CD4-positive, alpha-beta T cell treated with Interleukin-15 for 4 hours (primary cell): ENCODE measurements at places on chromosomes 1 and 21.
A peak's percentile ranks its signal among the peaks of the same experiment; 100 is the strongest.

DNA sequence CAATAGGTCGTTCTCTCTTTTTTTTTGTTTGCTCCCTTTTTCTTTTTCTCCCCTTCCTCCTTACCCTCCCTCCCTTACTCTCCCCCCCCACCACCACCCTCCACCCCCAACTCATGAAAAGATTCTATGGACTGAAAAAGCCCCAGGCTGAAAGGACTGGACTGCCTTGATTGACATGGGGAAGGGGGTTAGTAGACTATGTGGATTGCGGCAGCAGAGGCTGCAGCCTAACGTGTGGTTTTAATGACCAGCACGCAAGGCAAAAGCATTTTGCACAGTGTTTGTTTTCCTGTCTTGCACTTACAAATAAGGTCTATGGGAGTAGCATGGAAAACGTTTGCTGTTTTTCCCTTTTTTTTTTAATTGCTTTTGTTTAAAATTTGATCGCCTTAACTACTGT lies 5.5 kb downstream of the ZBTB18 start:
- no peak for DNase-seq

- DNase-seq: no peak
These were observed 41.3 kb downstream of the PLPPR4 start for GRCh38 chr1:99305626-99306025.

DNA sequence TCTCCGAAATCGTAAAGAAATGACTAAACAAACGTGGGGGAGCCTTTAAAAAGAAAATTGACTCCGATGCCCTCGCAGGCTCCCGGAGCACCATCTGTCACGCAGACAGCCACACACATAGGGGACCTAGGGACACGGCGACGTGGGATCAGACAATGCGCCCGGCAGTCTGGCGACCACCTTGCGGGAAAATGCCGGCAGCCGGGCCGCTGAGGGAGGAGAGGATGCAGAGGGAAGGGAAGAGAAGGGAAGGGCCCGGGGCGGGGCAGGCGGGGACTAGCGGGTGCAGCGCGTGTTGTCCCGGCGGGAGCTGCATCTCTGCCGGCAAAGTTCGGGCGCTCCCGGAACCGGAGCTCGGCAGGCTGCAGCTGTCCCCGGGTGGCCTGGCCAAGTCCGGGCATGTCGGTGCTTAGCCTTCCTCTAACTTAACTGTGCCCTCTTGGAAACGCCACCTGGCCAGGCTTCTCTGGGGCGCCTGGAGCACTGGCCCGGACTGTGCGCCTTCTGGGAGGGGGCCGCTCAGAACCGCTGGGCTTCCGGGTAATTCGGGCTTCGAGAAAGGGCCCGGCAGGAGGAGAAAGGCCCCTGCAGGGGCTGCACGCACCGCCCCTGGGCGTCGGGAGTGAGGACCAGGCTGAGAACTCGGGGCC lies 1.8 kb downstream of the NHLH2 start:
- no peak for DNase-seq

DNA sequence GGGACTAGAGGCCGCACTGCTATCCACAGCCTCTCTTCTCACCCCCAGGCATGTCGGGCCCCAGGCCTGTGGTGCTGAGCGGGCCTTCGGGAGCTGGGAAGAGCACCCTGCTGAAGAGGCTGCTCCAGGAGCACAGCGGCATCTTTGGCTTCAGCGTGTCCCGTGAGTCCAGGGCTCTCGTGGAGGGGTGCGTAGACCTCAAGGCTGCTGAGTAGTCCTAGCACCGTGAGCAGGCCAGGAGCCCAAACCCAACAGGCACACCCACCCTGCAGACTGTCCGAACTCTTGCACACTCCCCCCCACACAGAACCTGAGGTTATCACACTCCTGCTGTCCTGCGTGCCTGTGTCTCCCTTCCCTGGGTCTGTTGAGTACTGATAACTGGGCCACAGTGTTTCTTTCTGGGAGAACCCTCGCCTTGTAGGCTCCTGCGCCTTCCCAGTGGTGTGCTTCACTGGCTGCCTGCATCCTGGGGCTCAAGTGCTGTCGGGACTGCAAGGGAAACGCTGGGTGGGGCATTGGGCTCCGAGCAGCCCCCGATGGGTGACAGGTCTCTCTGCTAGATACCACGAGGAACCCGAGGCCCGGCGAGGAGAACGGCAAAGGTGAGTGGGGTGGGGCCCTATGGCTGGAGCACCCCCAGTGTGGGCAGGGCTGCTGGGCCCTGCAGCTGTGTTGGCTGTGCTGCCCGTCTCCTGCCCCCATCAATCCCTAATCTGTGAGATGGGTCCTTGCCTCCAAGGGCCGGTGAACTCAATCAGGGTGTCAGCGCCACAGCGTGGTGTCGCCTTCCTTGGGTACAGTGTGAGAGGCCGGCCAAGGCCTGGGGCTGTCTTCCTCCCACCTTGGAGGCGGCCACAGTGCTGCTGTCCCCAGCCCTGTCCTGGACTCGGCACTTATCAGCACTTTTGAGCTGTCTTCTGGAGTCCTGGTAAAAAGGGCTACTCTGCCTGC lies 4.0 kb upstream of the GJC2 start:
- no peak for DNase-seq

DNA sequence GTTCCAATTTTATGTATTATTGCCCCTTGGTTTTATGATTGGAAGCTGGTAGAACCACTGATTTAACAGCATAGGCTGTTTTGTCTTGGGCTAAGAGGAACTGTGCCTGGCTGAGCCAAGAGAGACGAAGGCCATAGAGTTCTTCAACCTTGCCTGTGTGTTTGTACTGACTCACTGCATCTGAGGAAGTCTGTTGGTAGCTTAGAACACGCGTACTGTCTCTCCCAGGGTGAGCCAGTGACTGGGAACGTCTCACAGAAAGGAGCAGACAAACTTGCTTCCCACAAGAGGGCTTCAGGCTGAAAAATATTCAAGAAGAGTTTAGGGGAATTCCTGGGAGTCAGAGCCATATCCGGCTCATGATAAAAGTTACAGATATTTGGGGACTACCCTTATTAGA lies 14.9 kb downstream of the TMEM51 start:
- DNase-seq: no peak

DNA sequence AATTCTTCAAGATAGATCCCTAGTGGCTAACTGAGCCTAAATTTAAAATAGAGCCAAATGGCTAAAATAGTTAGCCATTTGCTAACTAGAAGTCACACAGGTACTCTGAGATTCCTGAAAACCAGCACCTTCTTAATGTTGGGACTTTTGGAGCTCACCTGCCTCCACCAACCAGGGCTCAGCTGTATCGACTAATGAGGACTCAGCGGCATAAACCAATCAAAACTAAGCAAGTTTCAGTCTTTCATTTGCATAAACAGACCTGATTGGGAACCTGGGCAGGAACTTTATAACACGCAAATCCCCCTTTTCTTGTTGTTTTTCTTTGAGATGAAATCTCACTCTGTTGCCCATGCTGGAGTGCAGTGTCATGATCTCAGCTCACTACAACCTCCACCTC lies 28.5 kb downstream of the TNFRSF9 start:
- DNase-seq: no peak

DNA sequence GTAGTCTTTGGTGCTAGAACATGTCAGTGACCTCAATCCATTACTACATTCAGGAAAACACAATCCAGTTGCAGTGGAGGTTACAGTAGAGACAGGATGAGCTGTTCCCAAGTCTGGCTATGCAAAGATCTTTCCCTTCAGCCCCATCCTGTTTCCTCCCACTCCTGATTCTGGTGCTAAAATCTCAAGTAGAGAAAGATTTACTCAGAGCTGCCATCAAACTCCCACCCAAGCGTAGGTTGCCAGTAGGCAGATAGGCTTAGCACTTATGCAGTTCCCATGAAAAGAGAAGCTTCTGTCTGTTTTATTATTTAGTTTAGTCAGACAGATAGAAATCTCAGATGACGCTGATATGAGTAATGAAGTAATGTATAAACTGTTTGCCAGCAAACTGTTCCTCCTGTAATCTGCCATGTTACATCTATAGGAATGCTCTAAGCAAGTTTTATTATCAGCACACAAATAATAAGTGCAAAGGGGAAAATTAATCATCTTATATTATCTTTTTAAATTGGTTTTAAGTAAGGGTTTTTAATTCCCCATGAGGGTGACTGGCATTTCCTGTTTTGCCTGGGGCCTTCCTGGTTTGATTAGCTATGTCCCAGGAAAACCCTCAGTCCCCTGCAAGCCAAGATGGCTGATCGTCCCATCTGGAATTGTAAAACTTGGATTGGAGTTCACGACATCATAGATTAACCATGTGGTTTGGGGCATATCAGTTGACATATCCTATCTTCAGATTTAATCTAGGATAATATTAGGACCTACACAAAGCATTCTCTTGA lies 188.3 kb upstream of the PALMD start:
- no peak for DNase-seq

DNA sequence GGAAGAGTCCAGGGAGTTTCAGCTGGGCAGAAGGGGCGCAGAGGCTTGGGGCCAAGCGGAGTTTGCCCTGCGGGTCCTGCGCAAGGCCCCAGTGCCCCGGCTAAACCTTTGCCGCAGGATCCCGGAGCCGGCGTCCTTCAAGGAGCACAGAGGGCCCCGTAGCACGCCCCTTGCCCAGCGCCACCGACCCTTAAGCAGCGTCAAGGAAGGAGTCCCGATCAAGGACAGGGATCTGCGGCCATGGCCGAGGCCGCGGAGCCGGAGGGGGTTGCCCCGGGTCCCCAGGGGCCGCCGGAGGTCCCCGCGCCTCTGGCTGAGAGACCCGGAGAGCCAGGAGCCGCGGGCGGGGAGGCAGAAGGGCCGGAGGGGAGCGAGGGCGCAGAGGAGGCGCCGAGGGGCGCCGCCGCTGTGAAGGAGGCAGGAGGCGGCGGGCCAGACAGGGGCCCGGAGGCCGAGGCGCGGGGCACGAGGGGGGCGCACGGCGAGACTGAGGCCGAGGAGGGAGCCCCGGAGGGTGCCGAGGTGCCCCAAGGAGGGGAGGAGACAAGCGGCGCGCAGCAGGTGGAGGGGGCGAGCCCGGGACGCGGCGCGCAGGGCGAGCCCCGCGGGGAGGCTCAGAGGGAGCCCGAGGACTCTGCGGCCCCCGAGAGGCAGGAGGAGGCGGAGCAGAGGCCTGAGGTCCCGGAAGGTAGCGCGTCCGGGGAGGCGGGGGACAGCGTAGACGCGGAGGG lies 520 bp downstream of the CLIC6 start:
- DNase-seq: no peak

GRCh38 chr1:41810446-41810845 lies 108.3 kb downstream of the HIVEP3 start:
- DNase-seq: peak; percentile 48

GRCh38 chr1:229258031-229258756 lies 12.7 kb upstream of the RAB4A start:
- DNase-seq: peak; percentile 72

- DNase-seq: no peak
These were observed 83.5 kb downstream of the NDUFS5 start for GRCh38 chr1:39109644-39110043.

- DNase-seq: peak; percentile 73
These were observed 50.2 kb upstream of the TSHB start for GRCh38 chr1:114979278-114979891.

DNA sequence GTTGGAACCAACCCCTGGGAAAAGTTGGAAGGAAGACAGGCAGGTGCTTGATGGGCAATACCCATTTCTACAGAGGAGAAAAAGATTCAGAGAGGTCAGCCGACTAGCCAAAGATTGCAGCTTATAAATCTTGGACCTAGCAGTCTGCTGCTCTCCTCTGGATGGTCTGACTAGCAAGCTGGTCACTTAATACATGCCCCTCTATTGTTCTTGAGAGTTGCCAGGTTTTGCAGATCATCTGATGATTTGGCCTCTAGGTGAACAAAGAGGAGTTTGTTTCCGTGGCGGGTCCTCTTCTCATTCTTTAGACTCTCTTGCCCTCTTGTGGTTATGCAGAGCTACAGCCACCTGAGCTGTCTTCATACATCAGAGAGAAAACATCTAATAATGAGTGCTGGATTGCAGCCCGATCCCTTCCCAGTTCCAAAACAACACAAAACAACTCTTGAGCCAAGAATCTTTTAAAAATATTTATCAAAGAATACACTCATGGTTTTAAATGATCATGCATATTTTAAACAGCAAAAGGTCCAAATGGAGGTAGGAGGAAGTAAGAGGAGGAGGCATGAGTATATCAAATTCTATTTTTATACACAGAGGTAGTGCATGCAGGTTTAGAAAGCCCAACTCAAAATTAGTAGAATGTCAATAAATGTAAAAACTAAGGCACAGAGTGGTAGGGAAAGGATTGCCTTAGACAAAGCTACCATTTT lies 115.7 kb downstream of the SLC30A10 start:
- DNase-seq: no peak

DNA sequence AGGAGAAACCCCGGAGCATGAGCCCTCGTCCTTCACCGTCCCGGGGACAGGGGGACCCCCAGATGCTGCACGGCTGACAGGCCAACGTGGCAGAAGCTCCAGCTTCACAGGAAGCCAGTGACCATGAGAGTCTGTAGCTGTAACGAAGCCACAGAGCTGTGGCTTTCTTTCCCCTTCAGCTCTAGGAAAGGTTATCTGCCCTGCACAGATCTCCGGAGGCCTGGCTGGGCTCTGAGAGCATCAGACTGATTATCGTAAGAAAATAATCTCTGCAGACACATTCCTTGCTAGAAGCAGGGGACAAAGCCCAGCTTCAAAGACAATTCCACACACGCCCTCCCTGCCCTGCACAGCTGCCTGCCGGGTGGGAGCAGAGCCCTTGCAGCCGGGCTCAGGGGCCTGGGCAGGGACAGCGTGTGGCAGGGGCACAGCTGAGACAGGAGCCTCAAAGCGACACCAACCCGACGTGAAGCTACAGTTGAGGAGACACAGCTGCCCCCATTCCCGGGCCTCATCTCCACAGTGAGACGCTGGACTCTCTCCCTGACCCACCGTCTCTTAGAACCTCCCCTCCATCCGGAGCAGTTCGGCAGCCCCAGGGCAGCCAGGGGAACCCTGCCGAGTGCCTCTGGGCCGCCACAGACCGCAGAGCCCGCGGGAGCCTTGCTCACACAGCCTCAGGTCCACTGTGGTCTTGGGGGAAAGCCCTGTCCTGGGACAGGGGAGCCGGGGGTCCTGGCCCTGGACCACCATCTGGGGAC lies 30.6 kb downstream of the POFUT2 start:
- DNase-seq: peak; percentile 6

GRCh38 chr1:93758842-93759515 lies 77.3 kb upstream of the BCAR3 start:
- no peak for DNase-seq

DNA sequence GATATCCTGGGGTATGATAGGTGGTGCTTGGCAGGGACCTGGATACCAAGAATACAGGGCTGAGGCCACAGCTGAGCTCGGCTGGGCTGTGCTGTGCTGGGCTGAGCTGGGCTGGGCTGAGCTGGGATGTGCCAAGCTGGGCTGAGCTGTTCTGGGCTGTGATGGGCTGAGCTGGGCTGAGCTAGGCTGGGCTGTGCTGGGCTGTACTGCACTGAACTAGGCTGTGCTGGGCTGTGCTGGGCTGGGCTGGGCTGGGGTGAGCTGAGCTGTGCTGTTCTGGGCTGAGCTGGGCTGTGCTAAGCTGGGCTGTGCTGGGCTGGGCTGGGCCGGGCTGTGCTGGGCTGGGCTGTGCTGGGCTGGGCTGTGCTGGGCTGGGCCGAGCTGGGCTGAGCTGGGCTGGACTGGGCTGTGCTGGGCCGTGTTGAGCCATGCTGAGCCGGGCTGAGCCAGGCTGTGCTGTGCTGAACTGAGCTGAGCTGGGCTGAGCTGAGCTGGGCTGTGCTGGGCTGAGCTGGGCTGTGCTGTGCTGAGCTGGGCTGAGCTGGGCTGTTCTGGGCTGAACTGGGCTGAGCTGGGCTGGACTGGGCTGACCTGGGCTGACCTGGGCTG lies 94.7 kb upstream of the ACTRT2 start:
- DNase-seq: no peak

- DNase-seq: no peak
These were observed 64.8 kb upstream of the LGALS8 start for GRCh38 chr1:236458996-236459395.

GRCh38 chr1:82731216-82731615 lies 930.5 kb downstream of the ADGRL2 start:
- no peak for DNase-seq
